ENCODE measurements at places on chromosomes 3 and 15.
A peak's percentile ranks its signal among the peaks of the same experiment; 100 is the strongest.

DNA sequence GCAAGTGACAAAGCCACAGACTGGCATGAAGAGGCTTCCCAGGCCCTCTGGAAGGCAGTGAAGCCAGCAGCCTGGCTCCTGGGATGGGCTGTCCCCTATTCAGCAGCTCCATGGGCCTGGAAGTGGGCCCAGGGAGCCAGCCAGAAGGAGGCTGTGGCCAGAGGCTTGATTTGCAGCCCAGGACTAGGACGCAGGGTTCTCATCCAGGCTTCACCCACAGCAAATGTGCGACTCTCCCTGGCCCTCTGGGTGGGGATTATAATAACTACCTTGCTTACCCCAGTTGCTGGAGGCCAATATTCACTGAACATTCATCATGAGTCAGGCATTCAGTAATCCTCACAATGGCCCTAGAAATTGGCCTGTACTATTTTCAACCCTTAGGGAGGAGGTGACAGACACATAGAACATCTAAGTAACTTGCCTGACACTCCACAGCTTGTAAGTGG is 24.6 kb upstream of the SRP14 start:
- DNase-seq = peak; percentile 46

GRCh38 chr15:100241572-100242482 is 99.9 kb downstream of the ADAMTS17 start:
- DNase-seq = no peak

DNA sequence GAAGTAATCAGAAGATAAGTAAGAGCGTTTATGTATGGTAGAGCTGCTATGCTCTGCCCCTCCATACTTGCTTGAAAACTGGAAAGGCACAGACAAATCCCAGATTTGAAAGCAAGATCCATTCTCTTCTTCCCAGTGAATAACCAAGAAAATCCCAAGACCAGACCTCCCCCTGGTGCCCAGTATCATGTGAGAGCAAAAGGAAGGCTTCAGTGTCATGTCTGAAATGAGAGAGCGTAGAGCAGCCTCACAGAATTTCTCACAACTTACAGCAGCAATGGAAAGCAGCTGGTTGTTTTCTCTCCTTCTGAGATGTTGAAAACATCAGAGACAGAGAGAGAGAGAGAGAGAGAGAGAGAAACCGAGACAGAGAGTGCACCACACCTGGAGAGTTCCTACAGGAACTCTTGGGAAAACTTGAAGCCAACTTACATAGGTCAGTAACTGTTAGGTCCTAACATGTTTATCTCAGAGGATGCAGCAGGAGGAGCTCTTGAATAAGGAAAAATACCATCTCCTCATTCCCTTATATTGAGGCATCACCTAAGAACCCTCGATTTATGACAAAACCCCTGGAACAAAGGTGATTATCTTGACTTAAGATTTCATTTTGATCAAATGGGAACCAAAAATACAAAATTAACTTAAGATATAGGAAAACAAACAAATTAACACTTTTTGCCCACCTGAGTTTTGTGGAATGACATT is 273.3 kb downstream of the NSUN3 start:
- no peak for DNase-seq

DNA sequence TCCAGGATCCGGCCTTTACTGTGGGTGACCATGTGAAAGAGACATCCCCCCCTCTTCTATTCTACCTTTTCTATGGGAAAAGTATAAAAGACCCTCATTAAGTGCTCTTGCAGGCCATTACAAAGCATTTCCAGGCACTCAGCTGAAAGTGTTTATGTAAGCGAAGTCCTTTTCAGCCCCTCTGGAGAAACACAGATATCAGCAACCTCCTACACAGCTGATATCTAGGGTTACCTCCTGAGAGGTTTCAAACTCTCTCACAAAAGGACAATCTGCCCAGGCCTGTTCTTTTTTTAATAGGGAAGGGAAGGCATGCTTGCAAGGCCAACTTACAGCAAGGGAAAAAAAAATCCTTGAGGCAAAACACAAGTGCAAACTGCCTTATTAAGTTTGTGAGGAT is 12.6 kb downstream of the ETV5 start:
- DNase-seq = no peak

DNA sequence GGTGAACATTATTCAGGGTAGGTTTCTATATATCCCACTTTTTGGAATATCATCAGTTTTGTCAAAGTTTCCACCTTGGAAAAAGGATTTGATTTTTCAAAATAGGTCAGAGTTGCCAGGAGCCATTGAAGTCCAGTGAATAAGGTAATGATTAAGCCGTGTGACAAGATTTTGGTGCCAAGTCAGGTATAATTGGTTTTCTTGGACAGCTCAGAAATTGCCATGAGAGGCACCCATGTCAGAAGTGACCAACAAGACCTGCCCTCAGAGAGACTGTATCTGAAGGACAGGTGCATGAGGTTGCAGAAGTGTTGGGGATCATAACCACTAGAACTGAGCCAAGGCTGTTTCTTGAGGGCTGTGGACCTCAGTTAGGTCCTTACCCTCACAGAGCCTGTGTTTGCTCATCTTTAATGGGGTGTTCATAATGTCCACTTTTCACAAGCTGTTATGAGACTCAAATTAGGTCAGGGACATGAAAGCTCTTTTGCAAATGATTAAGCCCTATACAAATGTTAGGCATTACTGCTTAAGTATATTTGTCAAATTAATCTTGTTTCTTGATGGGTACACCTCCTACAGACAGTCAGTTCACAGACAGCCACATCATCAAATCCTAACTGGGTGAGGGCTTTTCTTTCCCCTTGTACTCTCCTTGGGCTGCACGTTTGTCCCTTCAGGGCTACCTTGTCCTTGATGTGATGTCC is 32.3 kb downstream of the CASR start:
- DNase-seq = no peak

DNA sequence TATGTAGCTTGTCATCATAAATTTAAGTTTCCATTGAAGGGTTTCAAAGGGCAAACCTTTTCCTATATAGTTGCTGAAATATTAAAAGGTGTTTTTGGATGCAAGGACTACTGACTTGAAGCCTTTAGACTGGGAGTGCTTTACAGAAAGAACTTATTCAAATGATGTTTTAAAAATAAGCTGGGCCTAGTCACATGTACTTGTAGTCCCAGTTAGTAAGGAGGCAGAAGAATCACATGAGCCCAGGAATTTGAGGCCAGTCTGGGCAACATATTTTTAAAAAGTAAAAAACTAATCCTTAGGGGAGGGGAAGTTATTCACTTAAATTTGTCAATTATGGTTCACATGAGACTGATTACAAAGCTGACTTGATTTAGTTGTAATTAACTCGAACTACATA is 65.0 kb downstream of the SMARCC1 start:
- DNase-seq = no peak

- DNase-seq = no peak
Measured at GRCh38 chr3:105759442-105760078, 109.3 kb downstream of the CBLB start.

- DNase-seq = no peak
Measured at GRCh38 chr3:144524531-144524930, 552.9 kb downstream of the DIPK2A start.

GRCh38 chr15:71669688-71670087 is 140.7 kb upstream of the NR2E3 start:
- DNase-seq = no peak

GRCh38 chr3:111763001-111763471 is 96.0 kb upstream of the PHLDB2 start:
- DNase-seq = no peak

GRCh38 chr3:9787714-9788113 is 4.6 kb downstream of the TADA3 start:
- DNase-seq = no peak

- DNase-seq = peak; percentile 53
Measured at GRCh38 chr3:184345317-184346144, 8.1 kb downstream of the FAM131A start.

- no peak for DNase-seq
Measured at GRCh38 chr15:40157778-40158447, 3.0 kb upstream of the BUB1B start.

DNA sequence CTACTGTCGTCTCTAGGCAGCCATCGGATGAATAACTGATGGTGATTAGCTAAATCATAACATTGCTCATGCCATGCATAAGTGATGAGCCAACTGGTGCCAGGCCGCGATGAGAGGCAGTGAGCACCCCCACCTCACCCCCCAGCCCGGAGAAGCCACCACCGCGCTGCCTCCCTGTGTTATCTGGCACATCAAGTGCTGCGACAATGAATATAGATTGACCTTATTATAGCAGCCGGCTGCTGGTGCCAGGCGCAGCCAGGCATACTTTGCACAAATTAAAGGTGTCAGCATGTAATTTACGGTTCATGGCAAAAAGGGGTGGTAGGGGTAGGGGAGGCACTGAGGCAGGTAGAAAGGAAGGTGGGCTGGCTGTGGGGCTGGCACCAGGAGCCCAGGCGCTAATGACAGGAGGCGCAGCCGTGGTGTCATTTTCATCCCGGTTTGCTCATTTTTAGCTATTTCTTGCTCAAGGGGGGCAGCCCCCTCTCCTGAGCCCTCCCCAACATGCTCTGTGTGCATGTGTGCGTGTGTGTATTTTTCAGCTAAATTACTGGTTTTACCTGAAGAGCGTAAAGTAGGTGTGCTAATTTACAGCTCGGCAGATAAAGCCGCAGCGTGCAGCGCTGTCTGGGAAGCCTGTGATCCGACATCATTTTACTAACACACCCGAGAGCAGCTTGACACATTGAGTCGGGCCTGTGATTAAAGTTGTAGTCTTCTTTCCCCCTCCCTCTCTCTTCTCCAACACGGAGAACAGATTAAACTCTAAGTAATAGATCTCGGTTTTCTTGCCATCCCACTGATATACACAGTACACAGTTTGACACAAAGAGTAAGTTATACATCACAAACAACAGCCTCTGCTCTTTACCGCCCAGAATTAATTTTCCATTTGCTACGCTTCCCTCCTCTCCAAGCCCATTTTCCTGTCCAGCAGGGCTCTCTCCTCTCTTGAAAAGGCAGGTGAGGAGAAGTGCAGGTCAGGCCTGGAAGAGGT is 212.3 kb downstream of the RPLP1 start:
- no peak for DNase-seq

DNA sequence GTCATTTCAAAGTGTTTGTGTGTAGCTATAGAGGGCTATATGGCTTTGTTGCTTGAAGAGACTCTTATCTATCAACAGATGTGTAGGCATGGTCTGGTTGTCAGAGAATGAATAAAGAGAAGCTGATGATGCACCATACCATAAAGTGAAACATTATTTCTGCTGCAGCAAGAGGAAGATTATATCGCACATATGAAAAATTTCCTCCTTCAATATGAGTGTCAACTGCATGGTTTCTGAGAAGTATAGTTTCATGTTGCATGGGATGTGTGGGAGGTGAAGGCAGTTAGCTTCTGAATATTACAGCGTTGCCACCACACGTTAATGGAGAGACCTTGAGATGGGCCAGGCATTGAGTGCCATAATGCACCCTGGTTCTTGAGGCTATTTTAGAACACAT is 217.9 kb downstream of the SATB1 start:
- DNase-seq = no peak

DNA sequence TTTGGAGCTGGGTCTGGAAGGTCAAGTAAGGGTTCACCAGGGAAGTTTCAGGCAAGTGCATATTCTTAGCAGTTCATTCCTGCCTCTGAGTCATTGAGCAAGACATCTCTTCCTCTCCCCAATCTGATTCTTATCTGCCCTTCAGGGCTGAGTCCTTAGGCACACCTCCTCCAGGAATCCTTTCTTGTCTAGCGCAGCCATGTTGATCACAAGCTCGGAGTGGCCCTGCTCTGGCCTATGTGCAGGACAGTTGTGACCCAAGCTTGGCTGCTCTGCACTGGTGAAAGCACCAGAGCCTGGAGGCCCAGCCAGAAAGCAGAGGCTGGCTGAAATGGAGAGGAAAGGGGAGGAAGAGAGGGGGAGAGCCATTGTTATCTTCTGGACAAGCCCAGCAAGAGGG is 30.9 kb upstream of the MRPS22 start:
- DNase-seq = no peak

DNA sequence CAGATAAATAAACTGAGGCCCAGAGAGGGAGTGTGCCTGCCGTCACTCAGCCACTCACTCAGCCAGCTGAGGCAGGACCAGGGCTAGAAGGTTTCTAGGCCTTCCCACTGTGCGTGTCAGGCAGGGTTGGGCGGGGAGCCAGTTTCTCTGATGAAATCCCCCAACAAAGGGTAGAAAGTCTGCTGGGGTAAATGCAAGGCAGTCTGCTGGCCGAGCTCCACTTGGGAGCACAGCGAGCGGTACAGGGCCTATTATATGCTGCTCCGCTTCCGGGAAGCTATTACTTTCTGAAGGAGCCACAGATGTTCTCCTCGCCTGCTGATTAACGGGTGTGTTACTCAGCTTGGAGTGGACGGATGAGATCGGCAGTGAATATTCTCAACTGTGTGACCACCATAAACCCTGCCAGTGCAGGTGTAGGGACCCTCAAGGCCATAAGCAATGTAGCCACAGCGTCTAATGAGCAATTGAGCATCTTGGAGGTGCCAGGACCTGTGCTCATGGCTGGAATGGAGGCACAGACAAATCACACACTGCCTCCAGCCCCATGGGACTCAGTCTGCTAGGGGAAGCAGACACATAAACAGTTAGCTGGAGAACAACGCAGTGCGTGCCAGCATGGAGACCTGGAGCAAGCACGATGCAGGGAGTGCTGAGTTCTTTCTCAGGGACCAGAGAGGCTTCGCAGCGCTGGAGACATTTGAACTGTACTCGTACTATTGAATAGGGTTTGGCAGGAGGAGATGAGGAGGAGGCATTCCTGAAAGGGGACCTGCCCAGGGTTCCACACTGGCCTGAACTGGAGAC is 42.1 kb downstream of the CORO2B start:
- DNase-seq = peak; percentile 63

DNA sequence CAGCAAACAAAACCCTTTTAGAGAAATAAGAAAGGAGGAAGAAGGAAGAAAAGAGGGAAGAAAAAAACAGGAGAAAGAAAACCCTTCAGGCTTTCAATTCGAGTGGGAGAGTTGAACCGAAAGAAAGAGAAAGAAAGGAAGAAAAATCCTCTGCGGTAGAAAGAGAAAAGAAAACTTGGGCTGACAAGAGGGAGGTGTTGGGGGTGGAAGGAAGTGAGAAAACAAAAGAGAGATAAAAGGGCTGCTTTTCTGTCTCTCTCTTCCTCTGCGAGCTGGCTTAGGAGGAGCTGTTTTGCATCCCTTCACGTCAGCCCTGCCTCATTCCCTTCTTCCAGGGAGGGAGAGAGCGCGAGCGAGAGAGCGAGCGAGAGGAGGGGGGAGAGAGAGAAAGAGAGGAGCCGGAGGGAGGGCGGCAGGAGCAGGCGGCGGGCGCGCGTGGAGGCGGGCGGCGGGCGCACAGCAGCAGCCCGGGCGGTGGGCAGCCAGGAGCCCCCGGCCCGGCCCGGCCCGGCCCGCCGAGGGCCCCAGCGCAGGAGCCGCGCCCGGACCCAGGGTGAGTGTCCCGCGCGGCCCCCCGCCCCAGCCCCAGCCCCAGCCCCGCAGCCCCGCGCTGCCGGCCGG is at the start of gene ZNF710:
TSS of gene ZNF710 (plus strand) at position 263 of the 621 bp plus-strand sequence. CDS start 65,814 bp downstream, outside the sequence.
- peak; percentile 64 for DNase-seq

Measured in caudate nucleus (tissue), 63 donors.